ENCODE measurements at places on chromosomes 16 and 17. TPM values are rescaled to one million over a fixed set of nuclear protein-coding genes. Genes with fewer than 3 reads are reported as not detected.

The MYO15B gene
- total RNA-seq = 99.1 TPM

The TEKT1 gene
- 2.9 TPM for total RNA-seq

The DPEP2 gene
- 3.0 TPM for total RNA-seq

The SALL1 gene
- 25.0 TPM for total RNA-seq

The KRTAP9-8 gene
- total RNA-seq = not detected

The WWP2 gene
- total RNA-seq = 29.9 TPM

The SULT1A2 gene
- 2.8 TPM for total RNA-seq

The CCT6B gene
- 5.2 TPM for total RNA-seq

The KRT31 gene
- total RNA-seq = 0.11 TPM

The NPIPA5 gene
- 0.69 TPM for total RNA-seq

The SLC5A11 gene
- not detected for total RNA-seq

The VMP1 gene
- total RNA-seq = 89.4 TPM

The TMEM238L gene
- total RNA-seq = not detected

The TBX6 gene
- 0.99 TPM for total RNA-seq

The DHRS7B gene
- 43.2 TPM for total RNA-seq

The ASPSCR1 gene
- 22.3 TPM for total RNA-seq

The IRX6 gene
- total RNA-seq = 0.10 TPM

The CPSF4L gene
- not detected for total RNA-seq

The PLLP gene
- total RNA-seq = 19.1 TPM

The TAT gene
- 0.22 TPM for total RNA-seq

The GPR139 gene
- total RNA-seq = 2.4 TPM

The AMZ2 gene
- total RNA-seq = 83.9 TPM

The CIBAR2 gene
- 0.69 TPM for total RNA-seq

The GAS2L2 gene
- total RNA-seq = 3.4 TPM

The PDILT gene
- not detected for total RNA-seq

The SBK1 gene
- total RNA-seq = 7.7 TPM

The ARHGAP23 gene
- 52.6 TPM for total RNA-seq

The CLUH gene
- 21.2 TPM for total RNA-seq

The CACNG5 gene
- total RNA-seq = 1.7 TPM

The AGRP gene
- total RNA-seq = not detected

The EVI2A gene
- 58.7 TPM for total RNA-seq

The TRPV3 gene
- 5.4 TPM for total RNA-seq

The SPATA32 gene
- 0.20 TPM for total RNA-seq

The TMC8 gene
- 2.2 TPM for total RNA-seq

The LPO gene
- 0.20 TPM for total RNA-seq

The ARL5C gene
- total RNA-seq = not detected

The NAGS gene
- total RNA-seq = 3.5 TPM

The IL21R gene
- total RNA-seq = 0.06 TPM

The CDH1 gene
- 35.0 TPM for total RNA-seq

The PTGES3L gene
- 1.8 TPM for total RNA-seq

The TBC1D3E gene
- total RNA-seq = not detected

The NUP85 gene
- total RNA-seq = 40.3 TPM

The RPTOR gene
- 17.1 TPM for total RNA-seq

The MPV17L gene
- total RNA-seq = 10.7 TPM

The LMF1 gene
- 15.1 TPM for total RNA-seq

All from spinal cord (tissue), 10 donors.